ENCODE measurements at places on chromosomes 2 and 18. TPM values are rescaled to one million over a fixed set of nuclear protein-coding genes. Genes with fewer than 3 reads are reported as not detected.

The CNTNAP5 gene
- total RNA-seq: 8.9 TPM

GRCh38 chr2:238906254-238906935 lies 58.5 kb downstream of the TWIST2 start:
- DNase-seq: no peak

DNA sequence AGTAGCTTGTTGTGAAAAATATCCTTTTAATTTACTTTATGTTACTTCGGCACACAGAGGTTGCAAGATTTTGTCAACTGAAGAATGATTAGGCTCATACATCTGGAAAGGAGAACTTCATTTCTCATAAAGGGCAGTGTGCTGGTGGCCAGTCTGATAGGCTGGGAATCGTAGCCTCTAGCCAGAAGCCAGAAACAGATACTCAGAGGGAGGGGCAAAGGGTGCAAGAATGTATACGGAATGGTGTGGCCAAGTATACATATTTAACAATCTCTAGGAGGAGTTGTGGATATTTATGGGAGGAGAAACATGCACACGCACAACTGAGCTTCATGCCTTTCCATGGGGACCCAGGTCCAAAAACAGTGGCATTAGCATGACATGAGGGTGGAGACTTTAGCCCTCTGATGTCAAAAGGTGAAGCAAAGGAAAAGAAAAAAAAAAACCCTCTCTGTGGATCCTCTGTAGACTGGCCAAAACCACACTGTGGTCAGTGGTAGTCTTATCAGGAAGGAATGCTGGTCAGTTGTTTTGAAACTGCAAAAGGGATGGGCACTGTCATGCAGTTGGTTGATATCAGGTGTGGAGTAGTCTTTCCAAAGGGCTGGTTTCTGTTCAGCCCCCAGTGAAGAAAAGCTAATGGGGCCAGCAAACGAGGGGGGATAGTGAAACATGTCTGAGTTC lies 34.9 kb upstream of the APCDD1 start:
- no peak for DNase-seq

DNA sequence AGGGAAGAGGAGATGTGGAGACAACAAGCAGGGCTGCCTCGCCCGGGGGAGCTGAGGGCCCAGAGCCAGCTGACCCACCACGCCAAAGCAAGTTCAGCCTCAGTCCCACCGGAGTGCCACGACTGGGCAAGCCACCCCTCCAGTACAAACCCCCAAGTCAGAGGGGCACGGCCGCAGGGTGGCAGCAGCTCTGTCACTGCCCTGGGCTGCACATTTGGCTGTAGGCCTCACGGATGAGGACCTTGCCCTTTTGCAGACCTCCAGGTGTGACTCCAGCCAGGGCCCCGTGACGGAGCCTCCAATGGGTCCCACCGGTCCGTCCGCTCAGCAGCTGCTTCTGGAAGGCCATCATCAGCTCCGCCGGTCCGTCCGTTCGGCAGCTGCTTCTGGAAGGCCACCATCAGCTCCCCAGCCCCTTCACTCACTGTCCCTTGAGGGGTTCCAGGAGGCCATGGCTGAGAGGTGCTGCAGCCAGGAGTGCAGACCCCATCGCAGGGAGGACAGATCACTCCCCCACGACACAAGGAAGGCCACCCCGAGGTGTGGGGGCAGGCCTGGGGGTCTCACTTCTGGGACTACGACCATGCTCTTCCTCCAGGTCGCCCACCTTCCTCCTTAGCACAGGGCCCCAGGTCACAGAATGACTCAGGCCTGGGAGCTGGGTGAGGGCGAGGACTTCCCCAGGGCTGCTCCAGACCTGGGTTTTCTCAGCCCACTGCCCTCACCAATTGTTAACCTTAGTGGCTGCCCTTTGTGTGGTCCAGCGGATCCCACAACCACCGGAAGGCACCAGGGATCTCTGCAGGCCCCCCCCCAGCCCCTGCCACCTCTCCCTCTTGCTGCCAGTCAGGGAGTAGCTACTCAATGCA lies 24.6 kb upstream of the STK25 start:
- no peak for DNase-seq

- no peak for DNase-seq
Observed at GRCh38 chr2:8312861-8313830, 368.7 kb upstream of the ID2 start.

GRCh38 chr18:3671176-3671575 lies 221.2 kb downstream of the TGIF1 start:
- no peak for DNase-seq

The TCF23 gene
- not detected for total RNA-seq

DNA sequence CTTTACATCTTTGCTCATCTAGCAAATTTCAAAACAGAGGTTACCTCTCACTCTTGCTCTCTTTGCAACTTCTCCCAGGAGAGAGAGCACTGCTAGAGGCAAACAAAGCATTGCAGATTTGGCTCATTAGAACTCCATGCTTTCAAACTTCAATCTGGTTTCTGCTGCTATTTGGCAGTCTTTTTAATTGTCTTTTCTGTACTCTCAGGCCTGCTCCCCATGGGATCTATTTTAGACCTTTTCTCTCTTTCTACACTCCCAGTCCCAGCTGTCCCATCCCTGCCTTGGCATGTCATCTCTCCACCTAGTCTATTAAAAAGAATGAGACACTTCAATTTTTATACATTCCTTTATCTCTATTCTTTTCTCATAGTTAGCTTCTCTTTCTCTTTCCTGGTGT lies 15.2 kb downstream of the KCNJ3 start:
- no peak for DNase-seq

The CABYR gene
- 8.0 TPM for total RNA-seq

The ACP1 gene
- total RNA-seq: 111 TPM

The PRPF40A gene
- 142 TPM for total RNA-seq

- no peak for DNase-seq
Observed at GRCh38 chr2:33316328-33316727, 160.1 kb upstream of the RASGRP3 start.

- DNase-seq: no peak
Observed at GRCh38 chr2:201699416-201699815, 972 bp upstream of the MPP4 start.

GRCh38 chr2:24768601-24769000 lies 24.6 kb downstream of the PTRHD1 start:
- DNase-seq: no peak

- no peak for DNase-seq
Observed at GRCh38 chr2:47606172-47606571, 176.8 kb upstream of the MSH6 start.

The STEAP3 gene
- 6.8 TPM for total RNA-seq

DNA sequence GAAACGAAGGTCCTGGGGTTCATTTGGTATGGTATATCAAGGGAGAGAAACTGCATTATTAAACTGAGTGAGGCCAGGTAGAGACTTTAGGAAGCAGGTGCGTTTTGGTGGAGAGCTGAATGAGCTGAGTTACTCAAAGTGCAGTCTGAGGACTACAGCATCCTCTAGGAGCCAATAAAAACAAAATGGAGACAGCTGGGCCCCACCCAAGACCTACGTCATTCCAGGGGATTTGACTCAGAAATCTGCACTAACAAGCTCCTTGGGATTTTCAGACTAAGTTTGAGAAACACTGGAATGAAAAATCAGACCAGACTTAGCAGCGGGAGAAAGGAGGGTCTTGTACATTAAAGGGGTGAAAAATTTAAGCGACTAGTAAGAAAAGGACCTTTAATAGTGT lies 131.5 kb downstream of the UXS1 start:
- no peak for DNase-seq

The ITPRIPL1 gene
- total RNA-seq: 6.1 TPM

The KIF5C gene
- 26.8 TPM for total RNA-seq

The COLEC11 gene
- total RNA-seq: not detected

- DNase-seq: no peak
Observed at GRCh38 chr18:64208516-64208915, 59.6 kb upstream of the LINC00305 start.

The TUBB8B gene
- total RNA-seq: 0.93 TPM

The ZBTB7C gene
- total RNA-seq: 0.57 TPM

DNA sequence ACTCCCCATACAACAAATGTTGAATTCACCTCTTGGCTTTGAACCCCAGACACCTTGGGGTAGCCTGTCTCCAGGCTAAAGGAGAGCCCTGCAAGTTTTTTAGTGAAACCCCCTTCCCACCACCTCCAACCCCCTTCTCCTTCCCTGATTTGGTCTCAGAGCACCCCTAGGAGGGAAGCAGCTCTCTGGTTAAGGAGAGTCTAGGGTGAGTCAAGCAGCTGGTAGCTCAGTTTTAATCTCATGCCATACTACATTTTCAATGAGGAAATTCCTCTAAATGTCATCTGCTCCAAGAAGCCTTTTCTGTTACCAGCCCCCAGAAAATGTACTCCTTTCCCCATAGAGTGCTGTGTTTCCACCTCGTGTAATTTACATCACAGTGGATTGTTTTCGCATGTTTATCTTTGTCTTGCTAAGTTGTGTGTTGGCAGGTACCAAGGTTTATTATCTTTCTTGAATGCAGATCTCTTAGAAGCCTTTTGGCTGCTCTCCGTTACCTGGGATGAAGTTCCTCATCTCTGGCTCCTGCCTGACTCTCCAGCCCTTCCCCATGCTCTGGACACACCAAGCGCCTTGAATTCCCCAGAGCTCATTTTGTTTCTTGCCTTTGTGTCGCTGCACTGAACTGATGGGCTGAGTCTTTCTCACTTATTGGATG lies 82.2 kb downstream of the ASAP2 start:
- DNase-seq: no peak

- peak; percentile 15 for DNase-seq
Observed at GRCh38 chr18:31206787-31207381, 44.2 kb upstream of the DSC1 start.

The CXCR1 gene
- not detected for total RNA-seq

The KCNK3 gene
- total RNA-seq: 1.2 TPM

The C1QL2 gene
- total RNA-seq: 0.14 TPM

DNA sequence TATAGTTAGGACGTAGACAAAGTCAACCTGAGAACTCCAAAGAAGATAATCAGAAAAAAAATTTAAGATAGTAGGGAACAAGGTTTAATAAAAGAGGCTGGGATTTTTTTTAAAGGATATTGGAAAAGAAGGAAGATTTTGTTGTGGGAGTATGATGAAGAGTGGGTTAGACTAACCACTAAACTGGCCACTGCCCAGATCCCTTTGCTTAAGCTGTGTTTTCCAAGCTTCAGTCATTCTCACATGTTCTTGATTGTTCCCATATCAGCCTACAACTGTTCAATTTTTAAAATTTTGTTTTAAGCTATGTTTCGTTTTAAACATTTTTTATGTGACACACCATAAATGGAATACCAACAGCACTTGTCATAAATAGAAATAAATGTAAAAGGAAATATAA lies 284.5 kb upstream of the MMADHC start:
- no peak for DNase-seq

DNA sequence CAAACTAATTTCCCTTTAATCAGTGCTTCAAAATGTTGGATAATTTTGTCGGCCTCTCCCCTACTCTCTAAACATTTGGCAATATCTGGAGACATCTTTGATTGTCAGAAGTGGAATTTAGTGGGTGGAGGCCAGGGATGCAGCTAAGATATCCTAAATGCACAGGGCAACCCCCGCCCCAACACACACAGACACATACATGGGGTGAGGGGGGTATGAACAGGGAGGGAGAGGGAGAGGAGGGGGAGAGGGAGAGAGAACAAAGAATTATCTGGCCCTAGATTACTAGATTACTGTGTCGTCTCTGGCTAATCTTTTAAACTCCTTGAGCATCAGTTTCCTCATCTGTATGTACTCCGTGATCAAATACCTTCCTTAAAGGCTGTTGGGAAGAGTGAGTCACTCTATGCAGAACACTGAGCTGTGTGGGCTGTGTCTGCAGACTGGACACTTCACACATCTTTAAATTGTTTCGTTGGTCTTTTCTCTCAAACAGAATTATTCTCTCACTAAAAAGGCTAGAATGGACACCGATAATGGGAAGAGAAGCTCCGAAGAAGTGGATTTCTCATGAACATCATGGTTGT lies 2.9 kb downstream of the RNF149 start:
- DNase-seq: no peak

GRCh38 chr2:170883683-170884082 lies 45.4 kb upstream of the GORASP2 start:
- DNase-seq: no peak

DNA sequence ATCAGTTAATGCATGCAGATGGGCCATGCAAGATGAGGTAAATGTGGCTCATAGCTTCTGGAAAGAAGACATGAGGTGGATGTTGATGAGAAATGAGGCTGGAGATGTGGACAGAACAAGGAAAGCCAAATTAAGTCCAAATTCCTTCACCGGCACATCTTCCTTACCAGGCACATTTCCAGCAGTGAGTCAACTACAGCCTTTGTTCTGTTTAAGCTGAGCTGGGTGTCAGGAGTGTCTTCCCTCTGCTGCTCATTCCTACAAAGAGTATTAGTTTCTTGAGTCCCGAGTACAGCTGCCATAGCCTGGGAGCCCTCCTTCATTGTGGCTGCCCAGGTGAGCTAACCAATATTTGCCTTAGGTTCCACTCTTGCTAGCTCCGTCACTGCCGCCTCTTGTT lies 945.0 kb downstream of the SLC4A3 start:
- no peak for DNase-seq
